ENCODE measurements at places on chromosomes 7 and 10. TPM values are rescaled to one million over a fixed set of nuclear protein-coding genes. Genes with fewer than 3 reads are reported as not detected.

The NME8 gene
- not detected for polyA plus RNA-seq

GRCh38 chr7:139999516-139999915 lies 63.2 kb downstream of the PARP12 start:
- DNase-seq = no peak

DNA sequence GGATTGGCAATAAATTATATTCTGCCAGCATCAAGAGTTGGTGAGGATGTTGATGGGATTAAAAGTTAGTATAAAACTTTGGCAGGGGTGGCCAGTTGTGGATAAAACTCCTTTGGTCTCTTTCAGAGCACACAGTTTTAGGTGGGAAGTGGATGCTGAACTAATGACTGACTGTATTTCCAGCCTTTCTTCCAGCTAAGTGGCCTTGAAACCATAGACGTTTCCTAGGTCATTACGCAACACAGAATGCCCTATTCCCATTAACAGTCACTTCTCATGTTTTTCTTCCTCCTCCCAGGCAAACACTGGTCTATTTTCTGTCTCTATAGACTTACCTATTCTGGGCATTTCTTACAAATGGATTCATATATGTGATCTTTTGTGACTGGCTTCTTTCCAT lies 467.4 kb downstream of the NEBL start:
- no peak for DNase-seq

GRCh38 chr10:17655009-17655408 lies 11.1 kb downstream of the STAM start:
- DNase-seq = no peak

The PRRT4 gene
- 0.03 TPM for polyA plus RNA-seq

- DNase-seq = no peak
These were observed 128.9 kb upstream of the FZD1 start for GRCh38 chr7:91135300-91135699.

DNA sequence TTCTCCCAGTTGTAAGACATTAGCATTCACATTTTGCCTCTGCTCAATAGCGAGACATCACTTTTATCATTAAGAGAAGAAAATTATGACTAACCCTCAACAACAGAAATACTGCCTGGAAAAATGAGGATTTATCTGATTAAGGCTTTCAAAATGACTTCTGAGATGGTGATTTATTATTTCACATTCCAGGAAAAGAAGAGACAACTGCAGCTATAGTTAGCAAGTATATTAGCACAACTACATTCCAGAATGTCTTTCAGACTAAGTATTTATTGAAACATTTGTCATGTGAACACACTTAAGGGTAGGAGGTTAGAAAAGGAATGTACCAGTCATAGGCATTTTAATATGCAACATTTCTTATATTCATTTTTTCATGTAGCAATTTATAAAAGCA lies 162.0 kb downstream of the IQUB start:
- no peak for DNase-seq

- DNase-seq = no peak
These were observed 9.0 kb upstream of the FKBP9 start for GRCh38 chr7:32948202-32948601.

The PDK4 gene
- 0.20 TPM for polyA plus RNA-seq

The FOXI2 gene
- polyA plus RNA-seq = not detected

The CYTH3 gene
- 73.3 TPM for polyA plus RNA-seq

DNA sequence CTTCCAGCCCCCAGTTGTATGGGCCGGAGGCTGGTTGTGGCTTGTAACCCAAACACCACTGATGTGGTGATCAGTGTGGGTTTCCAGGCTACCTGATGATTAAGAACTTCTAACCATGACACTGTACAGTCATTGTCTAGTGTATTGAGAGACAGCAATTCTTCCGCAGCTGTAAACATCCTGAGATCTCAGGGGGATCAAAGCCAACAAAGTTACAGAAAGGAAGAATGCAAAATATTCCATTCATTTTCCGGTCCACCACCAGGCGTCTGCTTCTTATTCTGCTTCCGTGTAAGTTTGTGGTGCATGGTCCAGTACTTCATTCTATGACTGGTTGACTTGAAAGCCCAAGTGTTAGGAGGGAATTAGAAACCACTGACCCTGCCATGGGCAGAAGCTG lies 10.3 kb upstream of the GLI3 start:
- peak; percentile 91 for DNase-seq

The LBX1 gene
- not detected for polyA plus RNA-seq

The SNX10 gene
- 0.06 TPM for polyA plus RNA-seq
